ENCODE measurements at places on chromosomes 3 and 15.

GRCh38 chr3:10950476-10951294 lies 41.9 kb upstream of the SLC6A1 start:
- no peak for DNase-seq

- no peak for DNase-seq
These were observed 15.3 kb downstream of the TTC21A start for GRCh38 chr3:39122813-39123212.

- no peak for DNase-seq
These were observed 26.0 kb downstream of the HHLA2 start for GRCh38 chr3:108322352-108322751.

DNA sequence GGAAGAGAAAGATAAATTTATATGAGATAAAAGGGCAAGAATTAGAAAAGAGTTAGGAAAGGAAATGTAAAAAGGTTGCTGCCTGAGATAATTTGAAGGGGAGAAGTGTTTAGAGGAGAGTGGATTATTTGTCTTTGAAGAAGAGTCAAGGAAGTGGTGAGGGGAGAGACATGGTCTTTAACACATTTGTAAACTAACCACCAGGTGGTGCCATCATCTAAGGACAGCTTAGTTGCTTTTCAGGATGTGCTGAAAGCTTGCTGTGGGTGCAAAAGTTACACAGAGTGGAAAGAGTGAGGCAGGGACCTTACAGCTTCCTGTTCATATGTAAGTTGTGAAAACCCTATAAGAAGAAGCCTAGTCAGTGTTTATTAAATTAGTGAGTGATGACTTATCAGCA lies 114.1 kb upstream of the DNAJC19 start:
- no peak for DNase-seq

DNA sequence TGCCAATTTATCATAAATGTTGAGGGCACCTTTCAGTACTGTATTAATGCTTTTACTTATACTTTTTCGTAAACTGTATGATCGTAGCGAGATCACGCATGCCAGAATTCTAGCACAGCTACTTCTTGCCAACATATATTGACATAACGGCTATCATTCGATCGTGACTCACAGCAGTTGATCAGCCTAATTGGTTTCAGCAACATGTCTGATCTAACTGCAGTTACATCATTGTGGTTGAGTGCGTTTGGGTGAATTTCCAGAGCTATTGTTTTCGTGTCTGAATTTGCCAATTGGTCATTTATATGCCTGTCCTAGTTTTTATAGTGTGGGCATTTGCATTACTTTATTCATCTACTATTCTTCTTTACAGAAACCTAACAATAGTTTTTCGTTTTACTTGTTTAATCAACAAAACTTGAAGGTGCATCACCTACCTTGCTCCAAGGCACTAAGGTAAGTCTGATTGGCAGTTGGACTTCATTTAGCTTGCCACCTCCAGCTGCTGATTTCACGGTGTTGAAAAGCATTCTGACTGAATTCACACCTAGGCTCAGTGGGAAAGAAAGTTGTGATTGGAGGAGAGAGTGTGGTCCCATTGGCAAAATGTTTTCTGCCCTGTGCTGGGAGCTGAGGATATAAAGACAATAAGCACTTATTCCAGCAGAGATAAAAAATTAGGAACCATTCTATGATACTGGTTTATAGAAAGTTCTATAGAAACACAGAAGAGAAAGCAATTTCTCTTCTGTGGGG lies 120.9 kb upstream of the RGMA start:
- DNase-seq = no peak

GRCh38 chr3:147418371-147418781 lies 9.2 kb downstream of the ZIC1 start:
- DNase-seq = no peak

GRCh38 chr3:189406148-189406547 lies 225.0 kb upstream of the TP63 start:
- DNase-seq = no peak
